BE2C (cell line): ENCODE measurements at places on chromosomes 13 and 19.

- DNase-seq, result no peak
These were observed 7.1 kb downstream of the PLEKHA4 start for GRCh38 chr19:48861313-48861712.

DNA sequence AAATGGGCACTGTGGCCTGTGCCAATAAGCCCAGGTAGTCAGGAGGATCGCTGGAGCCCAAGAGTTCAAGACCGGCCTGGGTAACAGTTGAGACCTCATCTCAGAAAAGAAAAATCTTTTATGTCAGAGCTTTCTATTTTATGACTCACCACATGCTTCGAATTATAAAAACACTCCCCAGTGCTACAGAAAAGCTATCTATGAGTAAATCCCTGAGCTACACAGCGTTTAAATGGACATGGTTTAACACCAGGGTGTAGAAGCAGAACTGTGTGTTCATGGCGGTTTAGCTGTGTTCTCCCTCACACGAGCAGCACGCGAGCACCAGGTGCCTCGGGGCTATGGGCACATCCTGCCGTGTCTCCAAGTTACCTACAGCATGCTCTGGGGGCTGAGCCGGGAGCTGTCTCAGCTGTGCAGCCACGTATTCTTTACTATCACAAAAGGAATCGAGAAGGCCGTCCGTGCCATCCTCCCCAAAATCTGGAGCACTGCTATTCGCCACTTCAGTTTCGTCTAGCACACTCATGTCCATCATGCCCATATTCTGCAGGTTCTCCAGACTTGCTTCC, 6.7 kb downstream of the SAFB2 start:
- no peak for DNase-seq

- DNase-seq, result no peak
These were observed 62.8 kb upstream of the CEACAM8 start for GRCh38 chr19:42657556-42657955.

GRCh38 chr13:80342471-80343371, 1.8 kb upstream of the SPRY2 start:
- DNase-seq, result peak; percentile 87

GRCh38 chr13:24541127-24541475, 28.5 kb upstream of the PARP4 start:
- DNase-seq, result no peak

GRCh38 chr13:51342706-51343105, 3.2 kb downstream of the SERPINE3 start:
- DNase-seq, result no peak

- DNase-seq, result no peak
These were observed 77.0 kb downstream of the LRRC63 start for GRCh38 chr13:46288570-46289259.

- peak; percentile 19 for DNase-seq
These were observed 58.8 kb upstream of the UBL3 start for GRCh38 chr13:29909081-29909730.
